Effector memory CD8-positive, alpha-beta T cell (primary cell): ENCODE measurements at places on chromosomes 13 and 19.

GRCh38 chr13:49828453-49828852, 36.0 kb upstream of the KPNA3 start:
- H3K27ac ChIP-seq: no peak overlapping the region
- no peaks in the 10 kb centered on the region for H3K4me1 ChIP-seq
- no peak overlapping the region for H3K4me3 ChIP-seq
- H3K36me3 ChIP-seq: no peaks in the 10 kb centered on the region
- peaks cover 31% of the 10 kb centered on the region for H3K27me3 ChIP-seq

- H3K27me3 ChIP-seq: peaks cover 20% of the 10 kb centered on the region
- DNase-seq: no peak
- H3K4me1 ChIP-seq: peaks cover 10% of the 10 kb centered on the region
Measured at GRCh38 chr19:29268103-29268502, 55.2 kb upstream of the UQCRFS1 start.

DNA sequence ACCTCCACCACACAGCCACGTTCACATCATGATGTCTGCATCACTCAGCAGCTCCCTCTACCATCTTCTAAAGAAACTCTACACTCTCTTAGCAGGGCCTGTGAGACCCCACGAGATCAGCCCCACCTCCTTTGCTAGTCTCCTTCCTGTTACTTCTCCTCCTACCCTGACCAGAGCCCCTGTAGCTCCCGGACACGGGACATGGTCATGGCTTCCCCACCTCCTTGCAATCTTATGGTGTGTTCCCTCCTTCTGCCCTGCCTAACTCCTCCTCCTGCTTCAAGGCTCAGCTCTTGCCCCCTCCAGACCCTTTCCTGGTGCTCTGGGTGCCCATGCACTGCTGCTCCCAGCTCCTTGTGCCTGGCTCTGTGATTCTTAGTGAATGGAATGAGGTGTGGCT, 8.1 kb upstream of the MRPS31 start:
- H3K4me1 ChIP-seq: peaks cover 20% of the 10 kb centered on the region
- no peak overlapping the region for H3K4me3 ChIP-seq
- H3K27me3 ChIP-seq: no peaks in the 10 kb centered on the region
- H3K27ac ChIP-seq: peak overlapping the region; percentile 68
- no peak for DNase-seq
- H3K36me3 ChIP-seq: peaks cover 3% of the 10 kb centered on the region

- H3K27ac ChIP-seq: no peak overlapping the region
- H3K4me1 ChIP-seq: no peaks in the 10 kb centered on the region
- H3K36me3 ChIP-seq: no peaks in the 10 kb centered on the region
- no peak for DNase-seq
- H3K27me3 ChIP-seq: peaks cover 19% of the 10 kb centered on the region
Measured at GRCh38 chr19:44512326-44513298, 12.3 kb upstream of the ZNF180 start.

DNA sequence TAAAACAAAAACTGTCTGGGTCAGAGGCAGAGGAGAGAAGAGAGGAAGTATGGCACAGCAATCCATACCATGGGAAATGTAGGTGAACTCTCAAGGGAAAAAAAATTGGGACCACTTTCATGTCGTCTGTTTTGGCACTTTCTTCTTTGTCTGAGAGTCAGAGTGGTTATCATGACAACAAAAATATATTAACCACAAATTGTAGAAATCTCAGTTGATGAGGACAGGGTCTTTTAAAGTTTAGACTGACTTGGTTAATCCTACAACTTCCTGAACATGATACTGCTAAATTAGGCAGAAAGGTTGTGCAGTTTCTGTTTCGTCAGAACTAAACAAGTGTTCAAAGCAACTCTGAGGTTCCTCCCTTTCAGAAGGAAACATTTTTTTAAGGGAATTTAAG, 15.2 kb downstream of the KLF5 start:
- no peak for DNase-seq
- H3K27ac ChIP-seq: no peak overlapping the region
- H3K4me3 ChIP-seq: no peak overlapping the region
- no peaks in the 10 kb centered on the region for H3K4me1 ChIP-seq

DNA sequence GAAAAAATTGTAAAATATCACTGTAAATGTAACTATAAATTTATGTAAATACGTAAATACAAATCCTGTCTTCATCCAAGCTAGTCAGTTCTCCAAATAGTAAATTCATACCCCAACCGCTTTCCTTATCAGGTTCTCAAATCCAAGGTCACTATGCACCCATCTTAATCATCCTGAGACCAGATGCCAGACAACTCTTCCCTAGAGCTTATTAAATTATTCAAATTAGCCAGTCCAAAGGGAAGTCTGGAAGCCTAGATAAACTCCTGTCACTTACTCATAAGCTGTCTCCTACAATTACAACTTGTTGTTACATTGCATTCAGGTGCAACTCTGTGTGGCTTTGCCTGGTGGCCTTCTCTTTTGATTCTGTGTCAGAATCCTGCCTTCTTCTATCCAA, 836.1 kb upstream of the PCDH20 start:
- no peak overlapping the region for H3K4me3 ChIP-seq
- H3K27ac ChIP-seq: no peak overlapping the region
- no peak for DNase-seq
- H3K27me3 ChIP-seq: no peaks in the 10 kb centered on the region
- no peaks in the 10 kb centered on the region for H3K36me3 ChIP-seq
- no peaks in the 10 kb centered on the region for H3K4me1 ChIP-seq

DNA sequence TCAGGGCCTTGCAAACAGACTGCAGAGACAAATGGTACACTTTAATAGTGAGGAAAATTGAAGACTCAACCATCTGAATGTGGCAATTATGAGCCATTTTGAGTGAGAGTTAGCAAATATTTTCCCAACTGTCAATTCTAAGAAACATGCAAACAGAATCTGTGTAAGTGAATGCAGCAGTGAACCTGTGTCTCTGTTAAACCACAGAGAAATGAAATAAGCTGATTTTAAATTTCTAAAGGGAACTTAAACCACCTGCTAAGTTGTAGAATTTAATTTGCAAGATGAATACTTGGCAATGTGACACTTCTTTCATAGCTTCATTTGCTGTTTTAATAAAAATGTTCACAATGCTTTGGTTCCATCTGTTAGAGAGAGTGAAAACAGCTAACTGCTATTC, 42.0 kb upstream of the TDRD3 start:
- no peak for DNase-seq
- no peaks in the 10 kb centered on the region for H3K36me3 ChIP-seq
- H3K27me3 ChIP-seq: peaks cover 20% of the 10 kb centered on the region
- no peak overlapping the region for H3K27ac ChIP-seq
- H3K4me1 ChIP-seq: no peaks in the 10 kb centered on the region

DNA sequence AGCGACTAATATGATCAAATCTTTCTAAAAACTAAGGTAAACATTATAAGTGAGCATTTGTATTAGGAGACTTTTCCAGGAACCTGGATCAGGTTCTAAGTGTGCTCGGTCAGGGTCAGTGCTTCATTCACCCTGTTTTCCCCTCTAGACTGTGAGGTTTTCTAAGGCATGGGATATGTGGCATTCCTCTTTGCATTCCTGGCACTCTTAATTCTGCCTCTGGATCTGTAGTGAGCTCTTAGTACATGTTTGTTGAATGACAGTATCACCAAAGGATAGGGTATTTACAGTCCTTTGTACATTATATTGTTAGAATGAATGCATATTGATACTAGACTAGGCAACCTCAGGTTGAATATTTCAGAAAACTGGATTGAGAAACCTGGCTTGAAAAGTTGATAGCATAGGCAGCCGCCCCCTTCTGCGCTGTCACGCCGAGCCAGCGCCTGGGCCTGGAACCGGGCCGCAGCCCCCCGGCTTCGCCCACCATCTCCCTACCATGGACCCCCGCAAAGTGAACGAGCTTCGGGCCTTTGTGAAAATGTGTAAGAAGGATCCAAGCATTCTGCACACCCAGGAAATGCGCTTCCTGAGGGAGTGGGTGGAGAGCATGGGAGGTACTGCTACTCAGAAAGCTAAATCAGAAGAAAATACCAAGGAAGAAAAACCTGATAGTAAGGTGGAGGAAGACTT, 156.5 kb downstream of the KCNRG start:
- no peak for DNase-seq
- no peaks in the 10 kb centered on the region for H3K4me1 ChIP-seq
- H3K27me3 ChIP-seq: no peaks in the 10 kb centered on the region
- H3K4me3 ChIP-seq: no peak overlapping the region
- H3K36me3 ChIP-seq: no peaks in the 10 kb centered on the region

DNA sequence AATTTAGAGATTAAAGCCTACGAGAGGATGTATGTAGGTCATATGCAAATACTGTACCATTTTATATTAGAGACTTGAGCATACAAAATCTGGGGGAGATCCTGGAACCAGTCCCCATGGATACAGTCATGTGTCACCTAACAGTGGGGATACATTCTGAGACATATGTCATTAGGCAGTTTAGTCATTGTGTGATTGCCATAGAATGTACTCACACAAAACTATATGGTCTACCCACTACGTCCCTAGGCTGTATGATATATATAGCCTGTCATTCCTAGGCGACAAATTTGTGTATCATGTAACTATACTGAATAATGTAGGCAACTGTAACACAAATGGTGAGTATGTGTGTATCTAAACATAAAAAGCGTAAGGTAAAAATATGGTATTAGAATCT, 62.8 kb downstream of the WDFY2 start:
- H3K27me3 ChIP-seq: no peaks in the 10 kb centered on the region
- peak overlapping the region; percentile 96 for H3K27ac ChIP-seq
- H3K36me3 ChIP-seq: peaks cover 24% of the 10 kb centered on the region
- no peak for DNase-seq
- H3K4me3 ChIP-seq: no peak overlapping the region
- peaks cover 42% of the 10 kb centered on the region for H3K4me1 ChIP-seq

GRCh38 chr13:89937420-89937819, 1410.1 kb upstream of the MIR17HG start:
- H3K27me3 ChIP-seq: no peaks in the 10 kb centered on the region
- no peak overlapping the region for H3K4me3 ChIP-seq
- H3K27ac ChIP-seq: no peak overlapping the region
- DNase-seq: no peak

DNA sequence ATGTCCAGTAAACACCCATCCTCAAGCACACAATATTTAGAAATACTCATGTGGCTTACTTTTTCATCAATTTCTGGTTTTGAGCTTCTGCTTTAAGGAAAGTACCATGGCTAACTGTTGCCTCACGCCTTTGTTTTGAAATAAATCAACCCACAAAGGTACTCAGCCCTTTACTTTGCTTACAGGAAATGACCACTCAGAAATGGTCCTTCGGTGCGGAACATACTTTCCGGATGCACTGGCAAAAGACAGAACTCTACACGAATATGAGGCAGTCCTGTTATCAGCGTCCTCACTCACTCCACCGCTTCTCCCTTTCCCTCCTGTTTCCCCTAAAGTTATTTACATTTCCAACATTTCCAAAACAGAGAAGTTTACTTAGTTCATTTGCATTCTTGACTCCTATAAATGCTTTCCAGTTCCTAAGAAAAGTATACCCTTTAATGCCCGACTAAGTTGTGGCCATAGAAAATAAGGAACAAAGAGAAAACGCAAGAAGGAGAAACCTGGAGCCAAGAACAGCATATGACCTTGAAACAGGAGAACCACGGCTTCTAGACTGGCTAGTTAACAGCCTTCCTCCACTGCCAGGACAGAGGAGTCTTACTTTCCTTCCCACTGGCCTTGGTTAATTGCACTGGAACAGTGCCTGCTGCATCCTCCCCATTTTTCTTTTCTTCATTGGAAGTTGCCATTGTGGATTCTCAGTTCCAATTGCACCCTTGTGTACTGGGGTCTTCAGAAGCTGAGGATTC, 10.6 kb downstream of the FPR2 start:
- peaks cover 55% of the 10 kb centered on the region for H3K27me3 ChIP-seq
- no peaks in the 10 kb centered on the region for H3K36me3 ChIP-seq
- H3K4me3 ChIP-seq: no peak overlapping the region
- H3K27ac ChIP-seq: no peak overlapping the region
- DNase-seq: no peak

DNA sequence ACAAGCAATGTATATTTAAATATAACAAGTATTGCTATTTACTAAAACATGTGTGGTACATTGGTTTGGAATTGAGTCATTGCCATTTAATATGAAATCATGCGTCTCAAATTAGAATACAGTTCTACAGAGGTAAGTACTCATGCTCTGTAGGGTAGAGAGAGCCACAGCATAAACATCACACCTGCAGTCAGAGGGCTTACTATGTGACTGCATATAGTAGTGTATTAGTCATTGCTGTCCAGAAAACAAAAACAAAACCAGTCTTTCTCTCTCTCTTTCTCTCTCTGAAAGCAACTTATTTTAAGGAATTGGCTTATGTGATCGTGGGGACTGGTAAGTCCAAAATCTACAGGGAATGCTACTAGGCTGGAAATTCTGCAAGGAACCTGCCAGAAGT, 370.3 kb downstream of the GPC5 start:
- no peak overlapping the region for H3K27ac ChIP-seq
- H3K36me3 ChIP-seq: no peaks in the 10 kb centered on the region
- no peaks in the 10 kb centered on the region for H3K27me3 ChIP-seq
- no peaks in the 10 kb centered on the region for H3K4me1 ChIP-seq

- DNase-seq: no peak
- no peak overlapping the region for H3K27ac ChIP-seq
- H3K27me3 ChIP-seq: no peaks in the 10 kb centered on the region
- no peak overlapping the region for H3K4me3 ChIP-seq
- H3K36me3 ChIP-seq: no peaks in the 10 kb centered on the region
- H3K4me1 ChIP-seq: peaks cover 4% of the 10 kb centered on the region
Measured at GRCh38 chr19:15498910-15499309, 9.4 kb upstream of the CYP4F22 start.

GRCh38 chr13:94464771-94465170, 14.7 kb downstream of the DCT start:
- no peak overlapping the region for H3K4me3 ChIP-seq
- DNase-seq: no peak
- no peaks in the 10 kb centered on the region for H3K36me3 ChIP-seq
- H3K27ac ChIP-seq: no peak overlapping the region
- no peaks in the 10 kb centered on the region for H3K4me1 ChIP-seq

DNA sequence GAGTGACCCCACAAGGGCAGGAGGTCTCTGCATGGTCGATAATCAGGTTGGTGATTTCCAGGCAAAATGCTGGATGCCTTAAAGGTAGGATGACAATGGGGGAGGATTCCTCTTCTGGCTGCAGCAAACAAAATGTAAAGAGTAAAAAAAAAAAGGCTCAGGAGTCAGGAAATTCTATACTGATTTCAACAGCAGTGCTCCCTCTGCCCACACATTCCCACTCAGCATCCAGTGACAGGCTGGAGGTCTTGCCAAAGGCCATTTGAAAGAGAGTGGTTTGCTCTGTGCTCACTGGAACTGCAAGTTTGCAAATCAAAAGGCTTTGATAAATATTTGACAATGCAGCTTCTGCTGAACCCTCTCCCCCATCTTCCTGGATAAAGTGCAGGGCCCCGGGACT, 135.4 kb downstream of the TNFRSF19 start:
- peaks cover 17% of the 10 kb centered on the region for H3K27me3 ChIP-seq
- H3K27ac ChIP-seq: no peak overlapping the region
- no peaks in the 10 kb centered on the region for H3K36me3 ChIP-seq
- no peaks in the 10 kb centered on the region for H3K4me1 ChIP-seq
- H3K4me3 ChIP-seq: no peak overlapping the region

GRCh38 chr19:8108560-8109445, 40.6 kb downstream of the FBN3 start:
- DNase-seq: no peak
- no peak overlapping the region for H3K27ac ChIP-seq

DNA sequence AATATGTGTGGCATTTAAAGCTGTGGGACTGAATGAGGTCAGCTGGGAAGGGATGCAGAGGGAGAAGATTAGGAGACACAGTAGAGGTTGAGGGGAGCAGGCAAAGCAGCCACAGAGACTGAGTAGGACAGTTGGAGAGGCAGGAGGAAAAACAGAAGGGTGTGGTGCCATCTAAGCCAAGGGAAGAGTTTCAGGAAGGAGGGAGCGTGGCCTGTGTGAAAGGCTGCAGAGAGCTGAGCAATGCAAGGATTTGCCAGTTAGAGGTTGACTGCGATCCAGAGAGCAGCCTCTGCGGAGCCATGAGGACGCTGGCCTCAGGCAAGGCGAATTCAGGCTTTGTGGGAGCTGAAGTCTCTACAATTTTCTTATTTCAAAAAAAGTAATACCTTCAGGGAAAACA, 28.9 kb downstream of the SOX21 start:
- no peak overlapping the region for H3K4me3 ChIP-seq
- no peaks in the 10 kb centered on the region for H3K36me3 ChIP-seq
- H3K27me3 ChIP-seq: peaks cover 29% of the 10 kb centered on the region
